NCI-H1694 (cell line): ENCODE measurements at places on chromosomes 2 and 18.
A peak's percentile ranks its signal among the peaks of the same experiment; 100 is the strongest.

DNA sequence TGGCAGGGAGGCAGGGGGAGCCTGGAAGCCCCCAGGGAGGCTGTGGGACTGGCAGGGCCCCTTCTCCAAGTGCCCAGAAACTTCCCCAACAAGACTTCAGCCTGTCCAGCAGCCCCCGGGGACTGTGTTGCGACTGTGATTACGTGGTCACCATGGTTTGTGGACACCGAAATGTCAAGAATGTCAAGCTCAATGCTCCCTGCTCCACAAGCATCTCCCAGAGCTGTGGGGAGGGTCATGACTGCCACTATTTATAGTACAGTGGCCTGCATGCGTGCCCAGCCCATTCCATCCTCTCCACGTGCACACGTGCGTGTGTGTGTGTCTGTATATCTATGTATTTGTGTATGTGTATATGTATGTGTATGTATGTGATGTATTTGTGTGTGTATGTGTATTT, 93.8 kb upstream of the MBOAT2 start:
- DNase-seq, result no peak

DNA sequence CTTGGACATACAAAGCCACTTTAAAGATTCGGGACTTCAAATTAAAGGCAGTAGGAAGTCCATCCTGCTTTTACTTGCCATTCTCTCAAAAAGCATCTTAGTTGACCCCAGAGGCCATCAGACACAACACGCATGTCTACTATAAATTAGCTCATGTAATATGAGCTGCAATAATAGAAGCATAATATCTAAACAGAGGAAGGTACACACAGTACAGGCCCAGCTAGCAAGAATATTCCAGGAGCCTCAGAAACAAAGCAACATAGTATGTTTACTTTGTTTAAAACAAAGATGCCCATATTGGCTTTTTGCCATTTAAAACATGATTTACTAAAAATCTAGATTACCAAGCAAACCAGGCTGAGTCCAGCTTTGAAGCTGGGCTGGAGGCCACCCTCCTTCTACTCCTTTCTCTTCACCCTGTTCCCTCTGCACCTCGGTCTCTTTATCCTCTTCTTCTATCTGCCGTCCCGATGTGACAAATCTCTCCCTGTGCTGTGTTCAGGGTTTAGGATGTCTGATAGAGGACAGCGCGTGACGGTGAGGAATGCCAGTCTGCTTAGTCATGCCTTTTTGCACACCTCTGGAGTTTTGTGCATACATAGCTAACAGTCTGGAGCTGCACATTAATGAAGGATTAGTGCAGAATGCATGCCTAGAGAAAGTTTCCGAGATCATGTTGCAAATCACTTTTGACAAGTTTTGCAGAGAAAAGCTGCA, 28.2 kb downstream of the DTNA start:
- no peak for DNase-seq

DNA sequence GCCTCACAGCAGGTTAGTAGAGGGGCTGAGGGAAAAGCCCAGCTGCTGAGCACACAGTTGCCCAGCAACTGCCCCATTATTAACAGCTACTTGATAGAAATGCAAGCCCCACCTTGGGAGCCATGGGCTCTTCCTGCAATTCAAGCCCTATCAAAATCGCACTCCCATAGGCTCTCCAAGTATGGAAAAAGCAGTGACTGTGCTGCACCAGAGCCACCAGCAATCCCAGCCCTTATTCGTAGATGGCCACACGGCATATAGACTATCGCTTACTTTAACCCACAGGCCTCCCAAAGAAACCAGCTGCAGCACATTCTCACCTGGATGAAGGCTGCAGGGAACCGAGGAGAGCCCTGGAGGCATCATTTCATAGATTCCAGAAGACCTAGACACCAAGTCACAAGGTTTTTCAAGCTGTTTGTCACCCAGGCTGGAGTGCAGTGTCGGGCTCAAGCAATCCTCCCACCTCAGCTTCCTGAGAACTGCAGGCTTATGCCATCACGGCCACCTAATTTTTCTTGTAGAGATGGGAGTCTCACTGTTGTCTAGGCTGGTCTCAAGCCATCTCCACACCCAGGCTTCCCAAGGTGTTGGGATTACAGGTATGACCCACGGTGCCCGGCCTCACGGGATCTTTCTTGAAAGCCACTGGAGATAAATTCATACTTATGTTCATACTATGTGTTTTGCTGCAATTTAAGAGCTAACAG, 11.3 kb downstream of the NCL start:
- no peak for DNase-seq

- no peak for DNase-seq
Observed at GRCh38 chr18:12857215-12857905, 26.7 kb downstream of the PTPN2 start.

- DNase-seq, result no peak
Observed at GRCh38 chr2:107751936-107752335, 74.8 kb upstream of the RGPD4 start.

DNA sequence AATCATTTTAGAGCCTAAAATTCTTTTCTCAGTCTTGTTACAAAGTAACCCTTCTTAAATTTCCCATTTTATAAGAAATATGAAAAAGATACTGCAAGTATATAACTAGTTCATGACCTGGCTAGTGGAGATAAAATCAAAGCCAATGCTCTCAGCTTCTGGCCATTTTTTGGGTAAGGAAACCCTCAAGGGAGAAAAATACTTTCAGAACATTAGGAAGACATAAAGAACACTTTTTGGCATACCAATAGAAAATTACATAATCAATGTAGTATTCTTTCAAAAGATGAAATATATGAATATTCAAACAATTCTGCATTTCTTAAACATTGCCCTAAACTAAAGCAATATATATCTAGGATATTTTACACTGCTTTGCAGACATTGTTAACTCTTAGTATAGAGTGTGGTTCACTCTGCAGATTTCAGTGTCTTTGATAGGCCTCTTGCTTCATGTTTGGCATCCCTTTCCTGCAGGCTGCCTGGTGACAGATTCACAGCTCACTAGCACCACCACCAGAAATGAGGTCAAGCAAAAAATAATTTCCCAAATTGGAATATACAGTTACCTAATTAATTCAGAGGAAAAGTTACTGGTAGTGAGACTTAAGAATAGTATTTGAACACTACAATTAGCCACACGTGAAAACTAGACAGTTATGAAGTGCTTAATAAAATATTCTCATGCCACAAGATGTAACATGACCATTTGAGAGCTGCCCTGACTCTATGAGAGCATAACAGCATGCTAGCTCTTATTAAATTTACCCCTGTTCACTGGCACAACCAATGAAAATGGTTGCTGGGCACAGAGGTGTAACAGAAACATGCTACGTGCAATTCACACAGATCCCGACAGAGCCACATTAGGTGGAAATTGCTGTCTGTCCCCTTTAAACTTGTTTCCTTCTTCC, 36.0 kb downstream of the PAIP2B start:
- peak; percentile 28 for DNase-seq

GRCh38 chr2:232438091-232438490, 17.9 kb upstream of the ALPI start:
- DNase-seq, result no peak

- no peak for DNase-seq
Observed at GRCh38 chr2:5877360-5877759, 185.2 kb downstream of the SOX11 start.

- DNase-seq, result no peak
Observed at GRCh38 chr18:59376351-59376935, 17.4 kb upstream of the LMAN1 start.

DNA sequence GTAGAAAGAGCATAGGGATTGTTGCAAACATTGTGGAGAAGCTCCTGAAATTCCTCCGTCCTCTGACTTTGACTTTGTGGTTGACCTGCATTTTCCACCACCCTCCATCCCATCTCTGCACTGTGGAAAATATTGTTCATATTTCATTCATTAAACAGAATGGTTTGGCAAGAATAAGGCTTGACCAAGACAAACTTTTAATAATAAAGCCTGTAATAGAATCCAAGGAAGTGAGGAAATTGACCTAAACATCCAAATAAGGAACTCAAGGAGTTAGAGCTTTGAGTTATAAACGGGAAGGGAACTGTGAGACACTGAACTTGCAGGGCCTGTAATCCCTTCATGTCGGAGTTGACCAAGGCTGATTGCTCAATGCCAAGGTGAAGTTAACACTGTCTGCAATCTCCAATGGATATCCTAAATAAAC, 115.2 kb downstream of the GFPT1 start:
- no peak for DNase-seq

GRCh38 chr2:8538931-8539621, 142.8 kb upstream of the ID2 start:
- no peak for DNase-seq

GRCh38 chr18:66638856-66639629, 35.2 kb upstream of the CDH19 start:
- no peak for DNase-seq

- no peak for DNase-seq
Observed at GRCh38 chr2:59680863-59681262, 872.6 kb downstream of the BCL11A start.

GRCh38 chr2:130834931-130835765, 1.6 kb upstream of the ARHGEF4 start:
- DNase-seq, result no peak

DNA sequence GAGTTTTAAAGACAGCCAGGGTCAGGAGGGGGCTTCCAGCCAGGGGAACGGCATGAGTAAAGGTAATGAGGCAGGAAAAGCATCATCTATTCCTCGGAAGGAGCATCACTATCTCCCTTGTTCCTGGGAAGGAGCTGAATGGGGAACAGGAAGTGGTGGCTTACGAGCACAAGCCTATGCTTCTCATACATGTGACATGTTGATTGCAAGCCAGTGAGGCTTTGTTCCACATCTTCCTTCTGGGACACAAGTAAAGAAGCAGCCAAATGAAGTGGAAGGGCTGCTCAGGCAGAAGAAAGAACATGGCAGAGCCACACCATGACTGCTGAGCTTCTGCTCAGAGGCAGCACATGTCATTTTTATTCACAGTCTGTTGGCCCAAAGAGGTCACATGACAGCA, 15.1 kb upstream of the LMAN1 start:
- DNase-seq, result no peak

DNA sequence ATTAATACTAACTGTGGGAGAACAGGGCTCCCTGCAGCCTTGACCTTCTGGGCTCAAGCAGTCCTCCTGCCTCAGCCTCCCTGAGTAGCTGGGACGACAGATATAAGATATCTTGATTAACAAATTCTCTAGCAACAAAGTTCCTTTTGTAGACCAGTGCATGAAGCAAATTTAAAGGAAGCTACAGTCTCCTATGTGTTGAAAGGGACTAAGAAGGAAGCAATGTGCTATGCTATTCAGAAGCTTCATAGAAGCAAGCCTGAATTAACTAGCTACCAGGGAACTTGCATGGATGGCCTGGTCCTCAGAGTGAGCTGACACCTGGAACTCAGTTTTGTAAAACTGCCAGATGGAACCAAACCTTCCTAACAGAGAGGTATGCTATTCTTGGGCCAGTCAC, 33.2 kb downstream of the RAPH1 start:
- no peak for DNase-seq

DNA sequence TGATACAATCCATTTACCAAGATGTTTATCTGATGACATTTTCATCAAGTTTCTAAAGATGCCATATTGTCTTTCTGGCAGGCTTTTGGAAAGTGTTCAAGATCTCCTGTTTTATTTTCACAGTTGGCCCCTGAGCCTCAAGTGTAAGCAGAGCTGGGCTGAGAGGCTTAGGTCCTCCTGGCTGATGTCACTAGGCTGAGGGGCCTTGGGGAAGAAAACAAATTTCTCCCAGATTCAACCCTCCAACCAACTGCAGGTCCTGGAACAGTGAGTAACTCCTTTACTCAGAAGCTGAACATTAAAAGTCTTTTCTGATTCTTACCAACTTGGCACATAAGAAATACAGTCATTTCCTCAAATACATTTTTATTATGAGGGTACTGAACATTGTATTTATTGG, 14.9 kb upstream of the IL1RL1 start:
- no peak for DNase-seq

DNA sequence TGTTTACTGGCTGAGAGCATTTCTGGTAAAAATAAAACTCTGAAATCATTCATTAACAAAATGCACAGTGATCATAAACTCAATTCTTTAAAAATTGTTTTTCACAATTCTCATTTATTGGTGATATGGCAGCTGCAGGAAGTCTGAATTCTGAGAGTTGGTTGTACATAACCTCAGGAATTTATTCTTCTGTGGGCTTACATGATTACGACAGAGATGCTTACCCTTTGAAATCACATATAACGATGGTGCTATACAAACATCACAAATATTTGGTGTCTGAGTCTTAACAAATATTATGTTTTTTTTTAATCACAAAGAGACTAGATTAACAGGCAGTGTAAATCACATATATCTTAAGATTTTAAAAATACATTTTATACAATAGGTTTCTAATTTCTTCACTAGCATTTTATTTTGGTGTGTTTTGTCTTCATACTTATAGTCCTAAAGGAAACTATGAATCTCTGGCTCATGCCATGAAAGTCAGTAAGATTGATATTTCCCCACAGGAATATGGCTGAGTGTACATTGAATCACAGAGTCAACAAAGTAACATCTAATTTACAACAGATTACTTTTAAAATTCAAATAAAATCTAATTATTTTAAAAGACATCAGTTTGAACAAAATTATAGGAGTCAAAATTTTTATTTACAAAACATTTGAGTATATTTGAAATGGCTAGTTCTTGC, 318.8 kb upstream of the THUMPD2 start:
- DNase-seq, result no peak

DNA sequence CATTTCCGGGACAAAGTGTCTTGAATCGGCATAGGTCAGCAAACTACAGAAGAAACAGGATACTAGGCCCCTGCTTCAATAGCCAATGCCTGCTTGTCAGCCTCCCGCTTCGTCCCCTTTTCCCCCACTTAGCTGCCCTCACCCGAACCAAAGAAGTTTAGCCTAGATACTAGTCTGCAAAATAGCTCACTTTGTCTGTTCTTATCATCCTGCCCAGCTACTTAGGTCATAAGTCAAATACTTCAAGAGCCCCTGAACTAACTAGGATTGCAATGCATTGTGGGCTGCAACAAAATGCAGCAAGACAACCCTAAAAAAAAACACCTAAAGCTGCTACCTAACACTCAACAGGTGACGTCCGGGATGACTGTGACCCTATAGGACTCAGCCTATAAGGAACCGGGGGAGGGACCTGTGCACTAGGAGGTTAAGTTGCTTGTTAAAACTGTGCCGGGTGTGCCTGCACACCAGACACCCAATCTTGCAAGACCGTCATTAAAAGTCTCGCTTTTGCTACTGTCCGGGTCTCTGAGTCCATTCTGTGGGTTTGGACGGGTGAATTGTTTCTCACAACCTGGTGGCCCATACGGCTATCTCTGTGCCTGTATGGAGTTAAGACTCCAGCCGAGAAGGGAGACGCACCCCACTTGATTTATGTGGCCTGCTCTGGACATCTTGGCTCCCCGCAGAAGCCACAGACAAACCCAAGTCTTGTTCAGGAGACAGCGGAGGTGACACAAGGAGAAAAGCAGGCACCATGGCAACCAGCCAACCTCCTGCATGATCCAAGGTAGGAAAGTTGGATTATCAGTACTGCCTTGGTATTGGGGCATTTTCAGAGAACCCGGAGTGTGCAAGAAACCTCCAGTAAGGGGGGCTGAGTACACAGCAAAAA, 105.9 kb downstream of the HIBCH start:
- no peak for DNase-seq
